ENCODE measurements at places on chromosomes 7 and 10. TPM values are rescaled to one million over a fixed set of nuclear protein-coding genes. Genes with fewer than 3 reads are reported as not detected.

The FGFR2 gene
- not detected for polyA plus RNA-seq

The CPA5 gene
- not detected for polyA plus RNA-seq

The SEC61A2 gene
- polyA plus RNA-seq = 13.3 TPM

The CEP55 gene
- polyA plus RNA-seq = 0.12 TPM

The MICALL2 gene
- 0.85 TPM for polyA plus RNA-seq

The WNT8B gene
- polyA plus RNA-seq = not detected

The ATP6V0A4 gene
- polyA plus RNA-seq = not detected

The FOXI2 gene
- polyA plus RNA-seq = not detected

The FKBP6 gene
- not detected for polyA plus RNA-seq

The GOLGA7B gene
- 0.19 TPM for polyA plus RNA-seq

The SRRM3 gene
- polyA plus RNA-seq = not detected

The DNAJC2 gene
- polyA plus RNA-seq = 12.5 TPM

The SAP25 gene
- 71.9 TPM for polyA plus RNA-seq

The IFIT1B gene
- polyA plus RNA-seq = not detected

The OR2A7 gene
- 3.6 TPM for polyA plus RNA-seq

The AHR gene
- 10.2 TPM for polyA plus RNA-seq

The VPS26A gene
- polyA plus RNA-seq = 5.0 TPM

The ATE1 gene
- polyA plus RNA-seq = 8.2 TPM

The GSDME gene
- polyA plus RNA-seq = 3.0 TPM

The ADAM22 gene
- 0.23 TPM for polyA plus RNA-seq

The ASAH2 gene
- polyA plus RNA-seq = 0.25 TPM

The SFTPA1 gene
- polyA plus RNA-seq = not detected

The LRRC27 gene
- 18.7 TPM for polyA plus RNA-seq

The RBM33 gene
- polyA plus RNA-seq = 33.5 TPM

The FAM131B gene
- not detected for polyA plus RNA-seq

The DTX2 gene
- polyA plus RNA-seq = 41.2 TPM

Data from B cell (primary cell).